ENCODE measurements at places on chromosomes 16 and 17. TPM values are rescaled to one million over a fixed set of nuclear protein-coding genes. Genes with fewer than 3 reads are reported as not detected.

GRCh38 chr17:49616086-49616485 lies 40.4 kb downstream of the NXPH3 start:
- no peak overlapping the region for H3K27ac ChIP-seq
- H3K36me3 ChIP-seq: peaks cover 48% of the 10 kb centered on the region
- DNase-seq: no peak
- peaks cover 6% of the 10 kb centered on the region for H3K4me1 ChIP-seq
- no peaks in the 10 kb centered on the region for H3K27me3 ChIP-seq
- H3K4me3 ChIP-seq: no peak overlapping the region

Gene SGCA
- 311 TPM for polyA plus RNA-seq

DNA sequence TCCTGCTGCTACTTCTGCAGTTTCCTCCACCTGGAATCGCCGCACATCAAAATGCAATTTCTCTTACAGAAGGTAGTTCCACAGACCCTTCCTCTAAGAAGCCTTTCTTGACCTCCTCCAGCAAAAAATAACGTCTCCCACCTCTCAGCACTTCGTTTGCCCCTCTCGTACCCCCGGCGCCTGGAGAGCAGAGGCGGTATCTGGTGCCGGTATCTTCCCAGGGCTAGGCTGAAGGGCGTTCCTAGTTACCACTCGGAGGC lies 482 bp downstream of the DCTPP1 start:
- peaks cover 16% of the 10 kb centered on the region for H3K4me1 ChIP-seq
- H3K27ac ChIP-seq: peak overlapping the region; percentile 77
- no peak for DNase-seq
- peak overlapping the region; percentile 93 for H3K4me3 ChIP-seq
- peaks cover 18% of the 10 kb centered on the region for H3K36me3 ChIP-seq

Gene WSCD1
- 32.0 TPM for polyA plus RNA-seq

Gene EPX
- 0.34 TPM for polyA plus RNA-seq

GRCh38 chr17:48374650-48375230 lies 55.3 kb downstream of the SKAP1 start:
- H3K27ac ChIP-seq: no peak overlapping the region

Gene CLEC3A
- polyA plus RNA-seq: not detected

GRCh38 chr17:66667491-66668030 lies 167.4 kb upstream of the CACNG5 start:
- H3K4me3 ChIP-seq: no peak overlapping the region
- H3K36me3 ChIP-seq: no peaks in the 10 kb centered on the region
- no peaks in the 10 kb centered on the region for H3K27me3 ChIP-seq
- H3K27ac ChIP-seq: no peak overlapping the region
- peaks cover 2% of the 10 kb centered on the region for H3K4me1 ChIP-seq
- no peak for DNase-seq

- peak; percentile 35 for DNase-seq
- H3K27me3 ChIP-seq: no peaks in the 10 kb centered on the region
- H3K36me3 ChIP-seq: peaks cover 22% of the 10 kb centered on the region
- H3K4me3 ChIP-seq: peak overlapping the region; percentile 58
- peak overlapping the region; percentile 35 for H3K27ac ChIP-seq
These were observed 551 bp downstream of the WDR81 start for GRCh38 chr17:1724869-1725641.

GRCh38 chr17:48615963-48616716 lies 1.0 kb upstream of the HOXB8 start:
- H3K4me3 ChIP-seq: no peak overlapping the region
- peaks cover 100% of the 10 kb centered on the region for H3K27me3 ChIP-seq
- peaks cover 24% of the 10 kb centered on the region for H3K4me1 ChIP-seq
- no peaks in the 10 kb centered on the region for H3K36me3 ChIP-seq
- DNase-seq: no peak
- H3K27ac ChIP-seq: no peak overlapping the region

Gene RNF43
- polyA plus RNA-seq: 0.05 TPM

Gene ACE
- 11.2 TPM for polyA plus RNA-seq

- no peak overlapping the region for H3K27ac ChIP-seq
- no peak for DNase-seq
- H3K4me3 ChIP-seq: no peak overlapping the region
- H3K4me1 ChIP-seq: peaks cover 23% of the 10 kb centered on the region
- peaks cover 64% of the 10 kb centered on the region for H3K27me3 ChIP-seq
These were observed 2.4 kb downstream of the RUNDC3A start for GRCh38 chr17:44310609-44311376.

GRCh38 chr17:81966343-81967243 lies 5.6 kb upstream of the NOTUM start:
- peaks cover 66% of the 10 kb centered on the region for H3K4me1 ChIP-seq
- H3K27ac ChIP-seq: peak overlapping the region; percentile 43
- peaks cover 51% of the 10 kb centered on the region for H3K27me3 ChIP-seq

DNA sequence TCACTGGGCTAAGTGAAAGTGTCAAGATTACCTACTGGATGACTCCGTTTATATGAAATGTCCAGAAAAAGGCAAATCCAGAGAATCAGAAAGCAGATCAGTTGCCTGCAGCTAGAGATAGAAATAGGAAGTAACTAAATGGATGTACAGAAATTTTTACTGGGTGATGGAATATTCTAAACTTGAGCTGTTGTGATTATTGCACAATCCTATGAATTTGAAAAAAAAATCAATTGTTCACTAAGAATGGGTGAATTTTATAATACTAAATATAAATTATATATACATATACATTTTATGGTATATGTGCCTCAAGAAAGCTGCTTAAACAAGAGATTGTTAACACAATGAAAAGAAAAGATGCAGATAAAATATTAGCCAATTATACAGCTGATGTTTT lies 181.1 kb upstream of the C16orf82 start:
- no peaks in the 10 kb centered on the region for H3K27me3 ChIP-seq
- no peaks in the 10 kb centered on the region for H3K4me1 ChIP-seq
- DNase-seq: no peak
- no peaks in the 10 kb centered on the region for H3K36me3 ChIP-seq
- H3K4me3 ChIP-seq: no peak overlapping the region
- no peak overlapping the region for H3K27ac ChIP-seq

DNA sequence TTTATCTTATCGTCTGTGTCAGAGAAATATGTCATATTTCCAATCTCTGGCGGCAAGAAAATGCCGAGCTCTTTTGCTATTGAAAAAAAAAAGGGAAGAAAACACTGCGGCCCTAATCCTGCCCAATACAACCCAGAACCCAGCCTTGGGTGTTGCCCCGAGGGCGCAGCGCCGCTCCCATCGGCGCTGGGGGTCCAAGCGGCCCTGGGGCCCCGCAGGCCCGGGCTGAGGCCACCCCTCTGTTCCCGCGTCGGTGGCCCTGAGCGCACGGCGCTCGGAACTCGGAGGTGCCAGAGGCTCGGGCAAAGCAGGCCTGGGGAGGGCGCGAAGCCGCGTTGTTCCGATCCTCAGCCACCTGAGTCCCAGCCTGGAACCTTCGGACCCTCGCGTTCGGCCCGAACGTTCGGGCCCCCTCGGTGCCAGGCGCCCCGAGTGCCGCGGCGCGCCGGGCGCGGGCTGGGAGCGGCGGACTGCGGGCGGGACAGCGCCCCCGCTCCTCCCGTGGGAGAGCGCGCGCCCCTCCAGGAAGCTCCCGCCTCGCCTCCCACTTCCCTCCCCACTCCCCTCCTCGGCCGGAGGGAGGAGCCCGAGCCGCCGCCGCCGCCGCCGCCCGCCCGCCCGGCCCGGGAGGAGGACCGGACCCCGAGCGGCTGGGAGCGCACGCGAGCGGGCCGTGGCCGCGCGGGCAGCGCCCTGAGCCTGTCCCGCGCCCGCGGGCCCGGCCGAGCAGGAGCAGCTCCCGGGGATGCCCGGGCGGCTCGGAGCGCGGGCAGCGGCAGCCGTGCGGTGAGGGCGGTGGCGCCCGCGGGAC lies at the start of gene CPNE2:
TSS of gene CPNE2 (plus strand) at position 609 of the 811 bp plus-strand sequence. CDS start 18,160 bp downstream, outside the sequence.
- peaks cover 12% of the 10 kb centered on the region for H3K27me3 ChIP-seq
- H3K27ac ChIP-seq: peak within 1 kb of the TSS; percentile 55
- H3K4me1 ChIP-seq: peaks cover 25% of the 10 kb centered on the region
- peak within 1 kb of the TSS; percentile 53 for H3K4me3 ChIP-seq
- peak; percentile 84 for DNase-seq

Gene SLC6A2
- 3.0 TPM for polyA plus RNA-seq

DNA sequence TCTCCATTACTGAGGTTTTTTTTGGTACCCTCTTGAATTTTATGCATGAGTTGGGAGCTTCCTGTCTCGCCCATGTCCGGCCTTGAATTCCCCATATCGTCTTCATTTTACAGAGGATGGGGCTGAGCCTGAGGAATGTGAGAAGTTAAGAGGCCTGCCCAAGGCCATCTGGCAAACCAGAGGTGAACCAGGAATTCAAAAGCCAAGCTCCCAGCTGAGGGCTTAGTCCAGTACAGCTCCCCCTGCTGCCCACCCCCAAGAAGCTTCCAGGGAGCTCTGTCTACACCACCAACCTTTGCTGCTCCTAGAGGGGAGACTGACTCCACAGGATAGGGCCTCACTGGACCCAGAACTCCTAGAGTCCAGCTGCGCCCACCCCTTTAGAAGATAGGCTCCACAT lies 20.7 kb upstream of the C16orf78 start:
- DNase-seq: no peak
- peaks cover 6% of the 10 kb centered on the region for H3K4me1 ChIP-seq
- H3K27ac ChIP-seq: no peak overlapping the region
- H3K27me3 ChIP-seq: peaks cover 21% of the 10 kb centered on the region
- H3K4me3 ChIP-seq: no peak overlapping the region

Gene SULT1A4
- polyA plus RNA-seq: 13.1 TPM

Gene KRTAP3-2
- 0.49 TPM for polyA plus RNA-seq

DNA sequence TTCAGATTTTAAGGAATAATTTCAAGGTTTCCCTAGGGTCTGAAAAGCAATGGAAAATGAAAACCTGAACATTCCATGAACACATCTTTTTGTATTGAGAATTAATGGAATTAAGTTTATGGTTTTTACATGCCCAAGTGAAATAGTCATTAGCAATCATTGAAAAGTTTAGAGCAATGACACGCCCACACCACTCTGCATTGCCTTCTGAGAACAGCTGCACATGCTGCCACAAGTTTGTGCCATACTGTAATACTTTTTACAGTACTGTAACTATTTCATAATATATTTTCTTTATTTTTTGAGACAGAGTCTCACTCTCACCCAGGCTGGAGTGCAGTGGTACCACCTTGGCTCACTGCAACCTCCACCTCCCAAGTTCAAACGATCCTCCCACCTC lies 345.2 kb upstream of the PMFBP1 start:
- H3K27ac ChIP-seq: no peak overlapping the region
- no peak overlapping the region for H3K4me3 ChIP-seq
- no peaks in the 10 kb centered on the region for H3K27me3 ChIP-seq
- DNase-seq: no peak
- H3K36me3 ChIP-seq: no peaks in the 10 kb centered on the region
- H3K4me1 ChIP-seq: no peaks in the 10 kb centered on the region

- DNase-seq: peak; percentile 30
- peaks cover 25% of the 10 kb centered on the region for H3K4me1 ChIP-seq
- peaks cover 4% of the 10 kb centered on the region for H3K36me3 ChIP-seq
- H3K27me3 ChIP-seq: no peaks in the 10 kb centered on the region
These were observed 674 bp downstream of the PPP1R27 start for GRCh38 chr17:81833921-81834830.

- H3K27ac ChIP-seq: no peak overlapping the region
- H3K4me3 ChIP-seq: no peak overlapping the region
- peaks cover 5% of the 10 kb centered on the region for H3K36me3 ChIP-seq
- H3K4me1 ChIP-seq: peaks cover 8% of the 10 kb centered on the region
These were observed 150.6 kb downstream of the MSI2 start for GRCh38 chr17:57406981-57407286.

All from muscle of leg (tissue), 16 donors.